ENCODE measurements at places on chromosomes 5 and 9.

- no peak for DNase-seq
Observed at GRCh38 chr5:138585157-138585556, 10.0 kb upstream of the HSPA9 start.

DNA sequence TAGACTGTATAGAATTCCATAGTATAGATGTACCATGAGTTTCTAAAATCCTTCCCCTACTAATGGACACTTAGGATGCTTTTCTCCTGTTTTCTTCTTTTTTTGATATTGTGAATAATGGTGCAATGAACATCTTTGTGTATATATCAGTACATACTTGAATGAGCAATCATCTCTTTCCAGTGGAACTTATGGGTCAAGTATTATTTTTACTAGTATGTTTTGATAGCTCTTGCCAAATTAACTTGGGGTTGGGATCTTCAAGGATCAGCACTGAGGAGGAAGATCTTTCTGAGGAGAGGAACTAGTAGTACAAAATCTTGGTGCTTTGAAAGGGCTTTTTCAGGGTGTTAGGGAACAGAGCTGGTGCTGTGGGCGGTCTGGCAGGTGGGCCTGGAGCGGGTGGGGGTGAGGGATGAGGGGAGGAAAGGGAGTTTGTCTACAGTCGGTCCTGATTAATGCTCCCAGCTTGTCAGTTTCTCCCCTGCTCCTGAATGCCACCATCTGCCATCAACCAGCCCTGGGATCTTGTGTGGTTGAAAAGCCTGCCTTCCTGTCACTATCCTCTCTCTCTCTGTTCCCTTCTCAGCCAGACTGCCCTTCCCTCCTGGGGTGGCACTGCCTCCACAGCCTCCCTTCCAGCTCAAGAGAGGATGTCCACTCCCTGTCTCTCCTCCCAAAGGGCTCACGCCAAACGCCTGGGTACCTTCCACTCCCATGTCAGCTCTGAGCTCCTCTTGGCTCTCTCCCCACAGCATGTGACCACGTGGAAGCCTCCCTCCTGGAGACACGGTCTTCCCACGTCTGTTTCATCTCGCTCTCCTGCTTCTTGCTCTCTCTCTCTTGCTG is 185.9 kb downstream of the DAB2IP start:
- peak; percentile 48 for DNase-seq

DNA sequence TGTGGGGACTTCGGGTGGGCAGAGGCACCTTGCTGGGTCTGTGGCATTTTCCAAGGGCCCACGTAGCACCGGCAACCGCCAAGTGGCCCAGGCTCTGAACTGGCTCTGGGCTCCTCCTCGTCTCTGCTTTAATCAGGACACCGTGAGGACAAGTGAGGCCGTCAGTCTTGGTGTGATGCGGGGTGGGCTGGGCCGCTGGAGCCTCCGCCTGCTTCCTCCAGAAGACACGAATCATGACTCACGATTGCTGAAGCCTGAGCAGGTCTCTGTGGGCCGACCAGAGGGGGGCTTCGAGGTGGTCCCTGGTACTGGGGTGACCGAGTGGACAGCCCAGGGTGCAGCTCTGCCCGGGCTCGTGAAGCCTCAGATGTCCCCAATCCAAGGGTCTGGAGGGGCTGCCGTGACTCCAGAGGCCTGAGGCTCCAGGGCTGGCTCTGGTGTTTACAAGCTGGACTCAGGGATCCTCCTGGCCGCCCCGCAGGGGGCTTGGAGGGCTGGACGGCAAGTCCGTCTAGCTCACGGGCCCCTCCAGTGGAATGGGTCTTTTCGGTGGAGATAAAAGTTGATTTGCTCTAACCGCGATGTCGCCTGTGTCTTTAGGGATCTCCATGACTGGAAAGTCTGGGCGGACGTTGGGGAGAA is 5.8 kb downstream of the DPP7 start:
- DNase-seq, result no peak

- DNase-seq, result no peak
Observed at GRCh38 chr9:22158927-22159346, 149.8 kb upstream of the CDKN2B start.

DNA sequence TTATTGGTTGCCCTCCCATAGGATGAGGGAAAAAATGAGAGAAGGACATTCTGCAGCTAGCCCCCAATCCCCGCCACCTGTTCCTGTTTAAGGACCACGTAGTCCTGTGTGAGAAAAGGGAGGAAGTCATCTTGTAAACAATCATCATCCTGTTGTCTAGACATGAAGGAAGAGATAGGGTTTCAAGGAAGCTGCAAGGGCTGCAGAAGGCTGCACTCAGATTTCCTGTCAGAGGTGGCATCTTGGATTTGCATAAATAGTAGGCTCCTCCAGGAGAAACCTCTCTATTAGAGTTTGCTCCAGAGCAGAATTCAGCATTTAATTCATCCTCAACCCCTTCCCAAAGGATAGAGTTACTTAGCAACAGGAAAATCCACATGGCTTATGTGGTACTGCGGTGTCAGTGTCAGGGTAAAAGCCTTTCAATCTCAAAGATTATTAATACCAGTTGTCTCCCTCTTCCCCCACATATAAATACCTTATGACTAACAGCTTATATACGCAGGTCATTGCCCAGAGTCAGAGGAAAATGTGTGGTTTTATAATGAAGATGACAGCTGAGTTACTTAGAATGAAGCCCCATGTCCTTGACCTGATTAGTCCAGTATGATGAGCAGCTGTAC is 4.6 kb upstream of the DNAJC18 start:
- peak; percentile 35 for DNase-seq

DNA sequence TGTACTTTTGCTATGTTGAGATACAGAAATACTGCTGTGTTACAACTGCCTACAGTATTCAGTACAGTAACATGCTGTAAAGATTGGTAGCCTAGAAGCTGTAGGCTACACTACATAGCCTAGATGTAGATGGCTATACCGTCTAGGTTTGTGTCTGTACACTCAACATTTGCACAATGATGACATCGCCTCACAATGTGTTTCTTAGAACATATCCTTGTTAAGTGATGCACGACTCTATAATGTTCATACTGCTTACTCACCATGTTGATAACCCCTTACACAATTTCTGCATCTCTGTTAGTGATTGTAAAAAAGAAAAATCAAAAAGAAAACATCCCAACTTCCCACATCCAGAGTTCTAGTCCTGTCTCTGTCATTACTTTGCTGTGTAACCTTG is 450.0 kb downstream of the CCDC171 start:
- no peak for DNase-seq

- DNase-seq, result peak; percentile 99
Observed at GRCh38 chr9:113593682-113594281, 130.3 kb downstream of the RGS3 start.

DNA sequence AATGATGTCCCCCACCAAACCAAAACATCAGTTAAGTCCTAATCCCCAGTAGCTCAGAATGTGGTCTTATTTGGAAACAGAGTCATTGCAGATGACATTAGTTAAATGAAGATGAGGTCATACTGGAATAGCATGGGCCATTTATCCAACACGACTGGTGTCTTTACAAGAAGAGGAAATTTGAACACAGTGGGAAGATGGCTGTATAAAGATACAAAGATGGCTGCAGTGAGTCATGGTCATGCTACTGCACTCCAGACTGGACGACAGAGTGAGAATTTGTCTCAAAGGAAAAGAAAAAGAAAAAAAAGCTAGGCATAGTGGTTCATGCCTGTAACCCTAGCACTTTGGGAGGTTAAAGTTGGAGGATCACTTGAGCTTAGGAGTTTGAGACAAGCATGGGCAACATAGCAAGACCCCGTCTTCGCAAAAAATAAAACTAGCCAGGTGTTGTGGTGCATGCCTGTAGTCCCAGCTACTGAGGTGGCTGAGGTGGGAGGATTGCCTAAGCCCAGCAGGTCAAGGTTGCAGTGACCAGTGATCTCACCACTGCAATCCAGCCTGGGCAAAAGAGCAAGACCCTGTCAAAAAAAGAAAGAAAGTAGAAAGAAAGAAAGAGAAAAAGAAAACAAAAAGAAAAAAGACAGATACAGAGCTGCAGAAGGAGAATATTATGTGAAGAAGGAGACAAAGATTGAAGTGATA is 130.0 kb upstream of the CDKN2B start:
- no peak for DNase-seq

GRCh38 chr5:3310541-3311261 is 284.9 kb upstream of the IRX1 start:
- peak; percentile 60 for DNase-seq

- no peak for DNase-seq
Observed at GRCh38 chr5:66323529-66323895, 179.4 kb downstream of the SREK1 start.

GRCh38 chr9:114166614-114167572 is 11.6 kb downstream of the COL27A1 start:
- DNase-seq, result no peak

DNA sequence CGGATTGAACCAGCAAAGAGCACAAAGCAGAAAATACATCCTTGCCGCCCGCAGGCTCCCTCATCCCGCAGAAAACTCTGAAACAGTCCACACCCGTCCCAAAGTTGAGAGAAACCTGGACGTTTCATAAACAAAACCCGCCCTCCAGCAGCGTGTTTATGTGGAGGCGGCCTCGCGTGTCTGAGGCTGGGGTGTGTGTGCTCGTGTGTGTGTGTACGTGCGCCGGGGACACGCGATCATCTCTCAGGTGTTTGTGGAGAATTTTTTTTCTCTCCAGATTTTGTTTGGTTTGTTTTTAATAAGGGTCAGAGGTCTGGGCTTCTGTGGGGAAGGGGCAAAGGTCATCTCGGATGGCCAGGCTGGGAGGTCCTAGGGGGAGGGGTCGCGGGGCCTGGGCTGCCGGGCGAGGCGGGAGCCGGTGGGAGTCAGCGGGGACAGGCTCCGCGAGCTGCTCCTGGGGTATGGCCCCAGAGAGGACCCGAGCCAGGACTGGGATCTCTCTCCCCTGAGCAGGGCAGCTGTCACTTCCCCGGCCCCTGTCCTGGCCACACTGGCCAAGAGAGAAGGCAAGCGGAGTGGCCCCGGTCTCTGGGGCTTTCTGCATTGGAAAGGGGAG is 206.4 kb downstream of the C9orf50 start:
- DNase-seq, result peak; percentile 66
